ENCODE measurements at places on chromosomes 13 and 19.

DNA sequence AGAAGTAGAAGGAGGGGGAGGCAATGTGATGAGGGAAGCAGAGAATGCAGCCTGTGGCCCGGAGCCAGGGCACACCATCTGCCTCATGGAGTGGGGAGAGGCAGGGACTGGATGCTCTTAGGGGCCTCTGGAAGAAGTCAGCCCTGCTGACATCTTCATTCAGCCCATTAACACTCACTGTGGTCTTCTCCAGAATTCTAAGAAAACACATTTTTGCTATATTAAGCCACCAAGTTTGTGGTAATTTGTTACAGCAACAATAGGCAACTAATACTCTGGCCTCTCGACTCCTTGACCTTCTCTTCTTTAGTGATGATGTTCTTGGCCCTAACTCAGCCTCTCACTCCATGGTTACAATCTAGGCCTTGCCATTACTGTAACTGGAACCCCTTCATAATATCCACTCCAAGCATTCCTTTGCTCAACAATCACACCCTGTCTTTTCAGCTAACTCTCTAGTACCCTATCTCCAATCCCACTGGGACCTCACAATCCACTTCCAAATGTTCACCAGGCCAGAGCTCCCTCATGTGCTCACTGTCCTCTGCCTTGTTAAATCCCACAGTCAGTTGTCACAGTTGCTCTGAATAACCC is 98.5 kb downstream of the MIPEP start:
- no peak for DNase-seq

DNA sequence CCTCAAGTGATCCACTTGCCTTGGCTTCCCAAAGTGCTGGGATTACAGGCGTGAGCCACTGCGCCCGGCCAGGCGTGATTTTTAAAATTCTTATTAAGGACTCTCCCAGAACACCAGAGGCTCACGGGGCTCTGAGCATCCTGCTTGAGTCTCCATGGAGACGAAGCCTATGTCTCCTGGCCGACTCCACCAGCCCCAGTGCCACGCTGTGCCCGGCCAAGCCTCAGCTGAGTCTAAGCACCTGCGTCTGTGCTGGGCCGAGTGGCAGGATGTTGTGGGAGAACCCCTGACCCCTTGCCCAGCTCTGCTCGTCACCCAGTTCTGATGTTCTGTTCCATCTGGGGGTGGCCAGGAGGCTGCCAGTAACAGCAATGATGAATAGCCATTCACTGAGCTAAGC is 3.9 kb upstream of the CELF5 start:
- no peak for DNase-seq

DNA sequence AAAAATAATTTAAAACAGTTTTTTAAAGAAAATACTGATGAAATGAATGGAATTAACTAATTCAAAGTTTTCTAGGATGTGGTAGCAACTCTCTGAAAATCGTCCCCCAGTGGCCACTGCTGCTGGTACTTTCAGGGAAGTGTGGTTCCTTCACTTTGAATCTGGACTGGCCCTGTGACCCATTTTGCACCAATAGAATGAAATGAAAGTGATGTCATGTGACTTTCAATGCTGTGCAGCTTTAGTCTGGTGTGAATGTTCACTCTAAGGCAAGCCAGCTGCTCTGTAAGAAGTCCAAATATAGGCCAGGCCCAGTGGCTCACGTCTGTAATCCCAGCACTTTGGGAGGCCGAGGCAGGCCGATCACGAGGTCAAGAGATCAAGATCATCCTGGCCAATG is 26.4 kb upstream of the HNRNPA1L2 start:
- DNase-seq, result peak; percentile 13

- no peak for DNase-seq
Observed at GRCh38 chr13:37795326-37795725, 74.2 kb downstream of the TRPC4 start.

- DNase-seq, result no peak
Observed at GRCh38 chr13:84962141-84962750, 837.0 kb downstream of the SLITRK6 start.

GRCh38 chr13:48603375-48603774 is 50.4 kb upstream of the CYSLTR2 start:
- DNase-seq, result no peak

DNA sequence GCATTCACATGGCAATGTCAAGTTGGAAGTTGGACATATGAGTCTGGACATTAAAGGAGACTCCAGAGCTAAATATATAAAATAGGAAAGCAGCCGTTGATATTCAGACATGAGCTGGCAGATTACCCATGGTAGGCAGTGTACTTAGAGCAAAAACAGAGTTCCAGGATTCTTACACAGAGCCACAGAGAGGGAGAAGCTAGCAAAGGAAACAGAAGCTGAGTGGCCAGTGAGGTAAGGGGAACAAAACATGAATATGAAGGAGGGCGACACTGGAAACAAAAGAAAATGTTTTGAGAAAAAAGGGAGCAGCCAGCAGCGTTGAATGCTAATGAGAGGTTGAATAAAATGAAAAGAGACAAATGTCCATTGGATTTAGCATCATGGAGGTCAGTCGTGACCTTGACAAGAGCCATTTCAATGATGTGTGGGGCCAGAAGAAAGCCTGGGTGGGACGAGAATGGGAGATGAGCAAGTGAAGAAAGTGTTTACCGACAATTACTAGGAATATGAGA is 198.4 kb downstream of the POU4F1 start:
- DNase-seq, result no peak

- no peak for DNase-seq
Observed at GRCh38 chr19:7211191-7211951, 82.8 kb downstream of the INSR start.

DNA sequence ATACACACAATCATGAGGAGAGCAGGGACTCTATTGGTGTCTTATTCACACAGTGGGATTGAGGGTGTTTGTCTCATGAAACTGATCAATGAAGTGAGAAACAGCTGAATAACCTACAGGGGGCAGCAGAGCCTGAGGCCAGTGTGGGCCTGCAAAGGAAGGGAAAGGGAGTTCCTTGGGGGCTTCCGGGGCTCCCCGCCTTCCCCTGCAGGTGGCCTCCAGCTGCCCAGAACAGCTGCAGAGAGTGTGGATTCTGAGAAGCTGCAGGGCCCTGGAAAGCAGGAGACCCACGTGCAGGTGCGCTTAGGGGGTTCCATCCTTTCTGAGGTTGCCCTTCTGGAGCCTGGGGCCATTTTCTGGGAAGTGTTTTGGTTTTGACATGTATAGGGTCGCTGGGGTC is 20.1 kb downstream of the ZNF763 start:
- DNase-seq, result peak; percentile 40

DNA sequence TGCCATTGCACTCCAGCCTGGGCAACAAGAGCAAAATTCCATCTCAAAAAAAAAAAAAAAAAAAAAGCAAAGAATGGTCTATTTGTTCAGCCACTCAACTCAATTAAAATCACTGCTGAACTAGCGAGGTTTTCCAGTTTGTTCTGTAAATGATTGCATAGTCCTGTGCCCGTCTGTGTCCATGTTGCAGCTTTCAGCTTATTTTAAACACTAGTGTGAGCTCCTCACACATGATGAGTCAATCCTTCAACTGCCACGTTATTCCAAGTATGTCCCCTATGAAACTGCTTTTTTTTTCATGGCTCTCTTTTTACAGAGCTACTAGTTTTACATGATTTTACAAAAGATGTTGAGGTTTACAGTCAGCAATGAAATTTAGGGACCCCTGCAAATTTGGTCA is 12.2 kb downstream of the SUGP2 start:
- DNase-seq, result no peak

DNA sequence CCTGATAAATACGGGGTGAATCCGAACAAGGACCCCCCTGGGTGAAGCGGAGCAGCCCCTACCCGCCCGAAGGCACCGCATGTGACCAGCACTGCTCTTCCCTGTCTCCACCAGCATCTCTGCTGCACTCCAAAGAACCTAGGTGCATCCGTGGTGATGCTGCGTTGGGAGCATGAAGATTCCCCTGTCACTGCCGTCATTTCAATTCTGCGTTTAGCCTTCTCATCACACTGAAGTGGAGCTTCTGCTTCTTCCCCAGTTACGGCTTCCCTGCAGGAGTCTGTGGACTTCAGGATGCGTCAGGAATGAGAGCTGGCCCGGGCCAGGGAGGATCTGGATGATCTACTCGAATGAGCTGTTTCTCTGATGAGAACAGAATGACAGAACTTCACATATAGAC is 47.9 kb downstream of the SPACA7 start:
- DNase-seq, result no peak

GRCh38 chr13:111663953-111664421 is 343.5 kb downstream of the TEX29 start:
- DNase-seq, result no peak

GRCh38 chr19:13056052-13056660 is 46.5 kb downstream of the LYL1 start:
- no peak for DNase-seq

DNA sequence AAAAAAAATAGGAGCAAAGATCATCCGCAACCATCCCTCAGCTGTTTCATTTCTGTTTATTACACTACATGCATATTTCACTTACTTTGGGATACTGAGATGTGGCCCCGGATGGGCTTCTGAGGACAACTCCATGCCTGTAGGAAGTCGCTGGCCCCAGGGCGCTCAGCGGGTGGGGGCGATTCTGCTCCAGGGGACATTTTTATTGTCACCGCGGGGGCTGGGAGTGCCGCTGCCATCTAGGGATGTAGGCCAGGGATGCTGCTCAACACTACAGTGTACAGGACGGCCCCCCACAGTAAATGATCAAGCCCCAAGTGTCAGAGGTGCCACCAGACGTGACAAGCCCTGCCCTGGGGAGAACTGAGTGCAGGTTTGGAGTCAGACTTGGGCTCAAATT is 6.4 kb upstream of the BST2 start:
- no peak for DNase-seq

DNA sequence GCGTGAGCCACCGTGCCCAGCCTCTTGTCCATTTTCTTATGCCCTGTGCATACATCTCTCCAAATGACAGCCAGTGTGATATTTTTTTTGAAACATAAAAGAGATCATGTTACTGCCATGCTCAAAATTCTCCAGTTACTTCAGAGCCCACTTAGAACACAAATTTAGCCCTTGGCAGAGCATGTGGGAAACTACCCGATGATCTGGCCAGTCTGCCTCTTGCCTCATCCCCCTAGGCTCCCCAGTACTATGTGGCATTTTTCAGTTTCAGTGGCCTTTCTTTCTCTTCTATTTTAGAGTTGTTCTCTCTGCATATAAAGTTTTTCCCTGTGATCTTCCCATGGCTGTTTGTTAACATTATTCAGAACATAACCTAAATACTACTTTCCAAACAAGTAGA is 323.0 kb downstream of the GPC5 start:
- DNase-seq, result no peak

DNA sequence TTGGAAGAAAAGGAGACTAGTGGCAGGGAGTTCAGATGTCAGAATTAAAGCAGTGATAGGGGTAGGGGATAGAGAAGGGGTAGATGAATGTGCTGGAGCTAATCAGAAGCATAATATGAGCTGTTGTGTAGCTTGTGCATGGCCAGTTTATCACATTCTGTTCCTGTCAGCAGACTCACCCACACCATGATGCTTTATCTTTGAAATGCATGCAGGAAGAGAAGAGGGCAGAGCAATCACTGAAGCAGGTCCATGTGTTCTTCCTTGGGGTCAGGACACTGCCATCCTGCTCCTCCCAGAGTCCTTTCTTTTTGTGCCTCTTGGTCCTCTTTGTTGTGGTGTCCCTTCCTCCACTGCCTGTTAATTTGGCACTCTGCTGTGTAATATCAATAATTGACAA is 5.8 kb downstream of the CHAMP1 start:
- no peak for DNase-seq

- DNase-seq, result no peak
Observed at GRCh38 chr13:82614086-82614485, 1268.2 kb downstream of the SLITRK1 start.

- DNase-seq, result no peak
Observed at GRCh38 chr19:47102346-47103060, 11.1 kb downstream of the ZC3H4 start.

DNA sequence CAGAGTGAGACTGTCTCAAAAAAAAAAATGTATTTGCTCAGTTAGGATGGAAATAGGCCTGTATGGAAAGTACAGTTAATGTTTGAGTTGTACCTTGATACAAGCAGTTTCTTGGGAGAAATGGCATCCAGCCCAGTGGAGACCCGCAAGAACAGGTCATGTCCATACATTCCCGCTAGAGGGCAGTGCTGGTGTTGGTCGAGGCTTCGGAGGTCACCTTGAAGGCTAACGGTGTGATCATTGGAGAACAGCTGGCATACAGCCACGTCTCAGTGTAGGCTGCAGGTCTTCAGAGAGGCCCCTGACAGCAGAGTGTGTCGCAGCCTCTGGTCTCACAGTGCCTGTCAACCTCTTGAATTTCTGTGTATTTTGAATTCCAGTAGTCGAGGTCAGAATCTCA is 7.5 kb downstream of the ZNF610 start:
- DNase-seq, result peak; percentile 66

DNA sequence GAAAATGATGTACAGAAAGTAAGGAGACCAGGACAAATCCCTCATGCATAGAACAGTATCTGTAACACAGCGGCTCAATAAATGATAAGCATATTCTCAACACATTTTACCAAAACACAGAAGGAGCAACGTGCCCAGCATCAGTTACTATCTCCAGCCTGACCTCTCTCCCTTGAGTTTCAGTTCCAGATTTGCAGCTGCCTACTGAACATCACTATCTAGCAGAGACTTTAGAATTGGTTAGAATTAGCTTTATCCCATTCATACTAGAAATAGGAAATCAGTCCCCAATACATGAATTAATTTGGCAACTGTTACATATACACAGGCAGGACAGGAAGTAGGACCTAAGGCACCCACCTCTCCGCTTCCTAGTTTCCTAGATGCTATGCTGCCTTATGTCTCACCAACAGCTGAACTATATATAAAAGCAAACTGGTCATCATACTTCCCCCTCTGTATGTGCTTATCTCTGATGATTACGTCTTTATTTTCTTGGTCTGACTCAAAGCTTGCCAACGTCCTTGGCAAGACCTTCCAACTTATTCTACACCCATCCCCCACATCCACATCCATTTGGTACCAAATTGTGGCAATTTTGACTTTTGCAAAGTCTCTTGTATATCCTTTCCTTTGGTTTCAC is 61.1 kb downstream of the SACS start:
- DNase-seq, result no peak

DNA sequence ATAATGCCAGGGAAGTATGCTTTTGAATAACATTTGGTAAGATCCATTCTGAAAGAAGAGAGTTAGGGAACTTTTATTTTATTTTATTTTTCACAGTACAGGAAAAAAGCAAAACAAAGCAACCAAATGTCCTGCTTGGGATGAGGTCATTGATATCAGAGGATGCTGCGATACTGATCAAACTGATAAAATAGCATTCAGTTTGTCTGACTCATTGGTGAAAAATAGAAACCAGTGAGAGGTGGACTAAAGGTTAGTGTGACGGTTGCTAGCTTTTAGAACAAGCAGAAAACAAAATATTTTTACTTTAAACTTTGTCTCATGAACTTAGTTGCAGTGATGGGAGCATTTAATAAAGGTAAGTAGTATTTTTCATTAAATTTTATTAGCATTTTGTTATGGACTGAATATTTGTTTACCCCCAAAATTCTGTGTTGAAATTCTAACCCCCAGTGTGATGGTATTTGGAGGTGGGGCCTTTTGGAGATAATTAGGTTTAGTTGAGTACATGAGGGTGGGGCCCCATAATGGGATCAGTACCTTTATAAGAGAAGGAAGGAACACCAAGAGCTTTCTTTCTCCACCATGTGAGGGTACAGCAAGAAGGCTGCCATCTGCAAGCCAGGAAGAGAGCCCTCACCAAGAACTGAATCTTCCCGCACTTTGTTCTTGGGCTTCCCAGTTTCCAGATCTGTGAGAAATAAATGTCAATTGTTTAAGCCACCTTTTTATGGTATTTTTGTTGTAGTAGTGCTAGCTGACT is 37.3 kb downstream of the ITGBL1 start:
- no peak for DNase-seq

All from activated CD4-positive, alpha-beta T cell treated with anti-CD3 and anti-CD28 coated beads for 48 hours (primary cell).